ENCODE measurements at places on chromosomes 16 and 17. TPM values are rescaled to one million over a fixed set of nuclear protein-coding genes. Genes with fewer than 3 reads are reported as not detected.

GRCh38 chr17:32914181-32914580 is 13.8 kb upstream of the TMEM98 start:
- no peak for DNase-seq

DNA sequence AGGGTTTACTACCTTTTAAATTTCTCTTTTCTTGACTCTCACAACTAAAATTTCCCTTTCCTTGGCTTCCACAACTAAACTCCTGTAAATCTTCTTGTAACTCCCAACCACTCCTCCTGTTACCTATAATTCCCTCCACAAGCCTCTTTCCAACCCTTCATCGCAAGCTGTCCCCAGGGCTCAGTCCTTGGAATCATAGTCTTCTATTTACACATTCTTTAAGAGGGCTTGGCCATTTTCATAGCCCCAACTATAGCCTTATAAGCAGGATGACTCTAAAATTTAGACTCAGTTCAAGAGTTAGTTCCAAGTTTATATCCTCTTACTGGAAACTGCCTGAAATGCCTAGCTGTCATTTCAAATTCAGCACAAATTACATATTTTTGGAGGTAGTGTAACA is 23.9 kb downstream of the GLG1 start:
- no peak for DNase-seq

GRCh38 chr16:13307851-13308250 is 406.5 kb downstream of the SHISA9 start:
- peak; percentile 88 for DNase-seq

GRCh38 chr16:70258065-70258464 is 6.3 kb upstream of the EXOSC6 start:
- DNase-seq, result no peak

The KLHDC4 gene
- total RNA-seq, result 26.7 TPM

DNA sequence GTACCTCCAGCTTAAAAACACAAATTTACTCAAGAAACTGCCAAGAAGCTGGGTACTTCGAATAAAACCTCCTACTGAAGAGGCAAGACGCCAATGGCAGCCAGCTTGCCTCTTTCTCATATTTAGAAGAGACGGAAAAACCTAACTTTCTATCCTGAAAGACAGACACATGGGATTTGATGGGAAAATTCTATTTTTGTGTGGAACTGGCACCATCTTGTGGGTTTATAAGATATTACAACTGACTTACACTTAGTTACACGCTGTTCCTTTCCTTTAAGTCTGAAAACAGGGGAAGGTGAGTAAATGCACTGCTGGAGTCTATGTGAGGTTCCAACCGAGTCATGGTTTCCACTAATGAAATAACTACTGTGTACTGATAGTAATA is 10.3 kb downstream of the ZNF18 start:
- peak; percentile 46 for DNase-seq

The PRKCB gene
- not detected for total RNA-seq

DNA sequence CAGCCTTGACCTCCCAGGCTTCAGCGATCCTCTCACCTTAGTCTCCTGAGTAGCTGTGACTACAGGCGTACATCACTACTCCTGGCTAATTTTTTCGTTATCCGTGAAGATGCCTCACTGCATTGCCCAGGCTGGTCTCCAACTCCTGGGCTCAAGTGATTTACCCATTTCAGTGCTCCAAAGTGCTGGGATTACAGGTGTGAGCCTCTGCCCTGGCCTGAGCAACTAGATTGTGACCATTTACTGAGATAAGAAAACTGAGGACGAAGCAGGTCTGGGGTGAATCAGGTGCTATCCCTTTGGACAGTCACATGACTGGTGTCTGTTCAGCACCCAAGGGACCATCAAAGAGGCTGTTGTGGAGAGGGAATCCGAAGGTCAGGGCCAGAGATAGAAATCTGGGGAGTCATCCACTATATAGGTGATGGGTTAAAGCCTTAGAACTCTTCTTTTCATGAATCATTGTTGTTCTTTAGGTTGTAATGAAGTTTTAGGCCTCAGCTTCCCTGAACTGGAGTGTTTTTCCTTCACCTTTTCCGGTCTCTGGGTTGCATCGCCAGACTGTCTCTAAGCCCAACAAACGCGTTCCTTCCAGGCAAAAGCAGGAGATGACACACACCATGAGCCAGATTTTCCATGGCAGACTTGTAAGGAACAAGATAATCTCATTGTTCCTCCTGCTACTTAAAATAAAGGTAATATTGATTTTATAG is 62.5 kb downstream of the FTO start:
- DNase-seq, result no peak

Measured in LHCN-M2 (cell line).